DMS79 (cell line): ENCODE measurements at places on chromosomes 12 and 14.

GRCh38 chr12:120006258-120006975 lies 17.4 kb downstream of the BICDL1 start:
- no peak for DNase-seq

GRCh38 chr12:22231836-22232235 lies 102.7 kb downstream of the ST8SIA1 start:
- no peak for DNase-seq

DNA sequence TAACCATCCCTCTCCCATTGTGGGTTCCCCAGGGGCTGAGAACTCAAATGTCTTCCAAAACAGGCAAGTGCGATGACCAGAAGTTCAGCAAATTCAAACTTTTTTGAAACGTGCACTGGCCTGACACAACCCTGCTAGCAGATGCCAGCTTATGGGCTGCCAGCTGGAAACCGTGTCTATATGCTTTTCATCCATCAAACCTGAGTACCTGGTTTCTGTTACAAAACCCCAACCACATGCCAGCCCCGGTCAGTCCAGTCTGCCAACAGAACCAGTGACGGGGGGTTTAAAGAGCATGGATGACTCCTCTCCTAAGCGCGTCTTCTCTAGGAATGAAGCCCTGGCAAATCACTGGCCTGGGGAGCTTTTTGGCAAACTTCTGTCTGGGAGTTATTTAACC lies 189.7 kb downstream of the TTC7B start:
- DNase-seq: no peak

DNA sequence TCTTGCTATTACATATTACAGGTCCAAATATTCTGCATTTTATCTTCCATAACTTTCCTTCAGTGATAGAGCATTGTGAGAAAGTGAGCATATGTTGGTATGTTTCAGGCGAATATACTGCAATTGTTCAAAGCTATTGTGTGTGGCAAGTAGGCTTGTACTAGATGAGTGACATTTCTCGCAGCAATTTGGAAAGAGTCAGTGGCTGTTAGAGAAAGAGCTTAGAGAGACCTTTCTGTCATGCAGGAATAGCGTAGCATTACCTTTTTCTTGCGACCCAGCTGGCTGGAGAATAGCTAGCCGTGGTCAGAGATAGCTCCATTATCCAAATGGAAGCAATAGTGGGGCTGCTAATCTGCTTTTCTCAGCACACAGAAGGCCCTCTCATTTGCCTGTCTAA lies 678.5 kb upstream of the FOXG1 start:
- DNase-seq: no peak

DNA sequence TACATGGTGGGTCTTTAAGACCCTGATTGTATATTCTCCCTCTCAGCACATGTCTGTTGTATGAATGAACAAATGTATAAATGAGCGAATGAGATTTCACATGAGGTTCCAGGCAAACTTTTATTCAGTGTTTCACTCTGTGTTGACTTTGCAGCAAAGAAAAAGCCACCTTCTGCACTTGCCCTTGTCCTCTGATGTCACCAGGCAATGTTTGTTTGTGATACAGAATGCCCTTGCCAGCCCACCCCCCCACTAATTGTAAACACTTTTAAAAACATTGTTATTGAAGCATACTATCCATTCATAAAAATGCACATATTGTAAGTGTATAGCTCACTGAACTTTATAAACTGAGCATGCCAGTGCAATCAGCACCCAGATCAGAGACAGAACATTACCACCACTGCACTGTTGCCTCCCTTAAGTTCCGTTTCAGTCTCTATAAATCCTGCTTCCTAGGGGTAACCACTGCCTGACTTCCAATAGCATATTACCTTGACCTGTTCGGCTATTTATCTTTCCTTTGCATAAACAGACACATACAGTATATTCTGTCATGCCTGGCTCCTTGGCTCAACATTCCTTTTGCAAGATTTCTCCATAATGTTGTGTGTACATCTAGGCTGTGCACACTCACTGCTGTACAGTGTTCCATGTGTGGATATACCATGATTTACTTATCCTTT lies 11.3 kb upstream of the LTA4H start:
- no peak for DNase-seq

- DNase-seq: peak; percentile 30
Measured at GRCh38 chr14:90398315-90398839, 1.5 kb downstream of the CALM1 start.

DNA sequence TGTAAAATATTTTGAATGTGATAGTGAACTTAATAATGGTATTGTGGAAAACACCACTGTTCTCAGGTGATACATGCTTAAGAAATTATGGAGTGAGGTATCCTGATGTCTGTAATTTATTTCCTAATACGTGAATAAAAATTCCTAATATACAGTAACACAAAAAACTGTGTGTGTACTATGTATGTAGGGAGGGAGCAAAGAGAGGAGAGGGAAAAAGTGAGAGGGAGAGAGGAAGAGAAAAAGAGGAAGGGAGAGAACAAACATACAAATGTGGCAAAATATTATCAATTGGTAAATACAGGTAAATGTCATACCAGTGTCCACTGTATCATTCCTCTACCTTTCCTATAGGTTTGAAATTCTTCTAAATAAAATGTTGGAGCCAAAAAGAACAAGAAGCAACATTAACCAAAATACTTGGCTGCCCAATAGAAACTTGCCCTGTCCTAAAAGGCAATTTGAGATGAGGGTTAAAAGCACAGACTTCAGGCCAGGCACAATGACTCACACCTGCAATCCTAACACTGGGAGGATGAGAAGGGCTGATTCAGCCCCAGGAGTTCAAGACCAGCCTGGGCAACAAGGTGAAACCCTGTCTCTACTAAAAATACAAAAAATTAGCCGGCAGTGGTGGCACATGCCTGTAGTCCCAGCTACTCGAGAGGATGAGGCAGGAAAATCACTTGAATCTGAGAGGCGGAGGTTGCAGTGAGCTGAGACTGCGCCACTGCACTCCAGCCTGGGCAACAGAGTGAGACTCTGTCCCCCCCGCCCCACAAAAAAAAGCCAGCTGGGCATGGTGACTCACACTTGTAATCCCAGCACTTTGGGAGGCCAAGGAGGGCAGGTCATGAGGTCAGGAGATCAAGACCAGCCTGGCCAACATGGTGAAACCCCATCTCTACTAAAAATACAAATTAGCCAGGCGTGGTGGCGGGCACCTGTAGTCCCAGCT lies 14.5 kb downstream of the R3HDM2 start:
- no peak for DNase-seq

DNA sequence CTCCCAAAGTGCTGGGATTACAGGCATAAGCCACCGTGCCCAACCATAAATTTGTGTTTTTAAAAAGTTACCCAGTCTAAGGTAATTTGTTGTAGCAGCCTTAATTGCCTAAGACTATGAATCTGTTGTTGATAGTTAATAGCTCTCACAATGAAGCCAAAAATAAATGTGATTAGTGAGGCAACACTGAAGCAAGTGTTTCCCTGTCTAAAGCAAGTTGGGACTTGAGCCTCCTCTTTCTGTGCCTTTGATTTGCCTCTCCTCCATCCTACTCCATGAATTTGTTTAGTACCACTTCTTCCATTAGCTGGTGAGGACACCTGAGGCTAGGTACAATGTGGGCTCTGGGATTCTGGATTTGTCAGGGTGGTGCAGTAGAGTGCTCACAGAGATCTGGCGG lies 36.8 kb downstream of the DAAM1 start:
- no peak for DNase-seq

DNA sequence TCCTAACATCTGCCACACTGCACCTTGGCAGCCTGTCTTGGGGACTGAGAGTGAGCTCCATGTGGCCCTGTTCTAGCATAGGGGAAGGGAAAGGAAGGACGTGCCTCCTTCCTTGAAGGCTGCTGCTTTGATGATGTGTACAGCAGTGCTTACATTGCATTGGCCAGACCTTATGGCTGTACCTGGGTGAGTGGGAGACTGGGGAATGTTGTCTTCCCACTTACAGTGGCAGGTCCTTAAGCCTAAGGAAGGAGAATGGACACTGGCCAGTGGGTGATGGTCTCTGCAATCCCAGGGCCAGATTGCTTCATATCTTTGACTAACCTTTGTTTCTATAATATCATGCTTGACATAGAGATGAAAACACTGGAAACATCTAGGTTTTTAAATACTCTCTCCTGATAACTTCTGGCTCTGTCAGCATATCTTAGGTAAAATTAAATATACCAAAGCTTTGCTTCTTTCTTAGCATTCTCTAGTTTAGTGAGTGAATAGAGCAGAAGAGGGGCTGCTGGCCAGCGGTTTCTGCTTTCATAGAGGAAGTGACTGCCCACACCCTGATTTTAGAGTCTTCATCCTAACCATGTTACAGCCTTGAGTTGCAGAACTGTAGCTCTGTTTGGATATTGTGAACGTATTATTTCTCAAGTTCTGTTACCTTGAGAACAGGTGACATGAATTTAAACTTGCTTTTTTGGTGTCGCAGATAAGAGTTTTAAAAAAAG lies 27.2 kb downstream of the KLC1 start:
- no peak for DNase-seq

DNA sequence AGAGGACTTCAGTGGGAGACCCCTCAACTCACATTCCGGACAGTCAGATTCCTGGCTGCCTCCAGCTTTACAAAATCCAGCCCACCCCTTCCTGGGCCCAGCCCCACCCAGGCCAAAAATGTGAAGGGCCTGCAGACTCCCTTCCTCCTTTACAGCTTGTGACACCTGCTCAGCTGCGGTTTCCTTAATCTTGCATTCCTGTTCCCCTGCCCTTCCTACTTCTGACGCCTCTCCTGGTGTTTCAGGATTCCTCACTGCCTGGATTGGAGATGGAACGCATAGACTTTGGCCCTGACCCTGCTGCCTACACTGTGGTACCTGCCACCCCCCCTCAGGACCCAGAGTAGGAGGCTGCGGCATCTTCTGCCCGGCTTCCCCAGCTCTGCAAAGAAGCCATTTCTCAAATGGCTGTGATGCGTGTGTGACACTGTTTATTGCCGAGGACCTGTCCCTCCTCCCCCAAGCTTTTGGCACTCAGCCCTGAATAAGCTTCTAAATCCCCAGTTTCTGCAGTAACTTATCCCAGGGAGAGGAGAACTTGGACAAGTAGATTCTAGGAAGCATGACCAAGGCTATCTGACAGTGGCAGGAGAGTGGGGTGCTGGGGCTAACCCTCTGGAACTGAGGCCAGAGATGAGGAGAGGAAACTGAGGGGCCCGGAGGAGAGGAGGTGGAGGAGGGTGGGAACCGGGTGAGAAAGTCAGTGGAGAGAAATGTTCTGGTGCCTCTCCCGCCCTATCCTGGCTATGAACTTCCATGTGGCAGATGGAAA lies 24.9 kb upstream of the BCDIN3D start:
- no peak for DNase-seq

DNA sequence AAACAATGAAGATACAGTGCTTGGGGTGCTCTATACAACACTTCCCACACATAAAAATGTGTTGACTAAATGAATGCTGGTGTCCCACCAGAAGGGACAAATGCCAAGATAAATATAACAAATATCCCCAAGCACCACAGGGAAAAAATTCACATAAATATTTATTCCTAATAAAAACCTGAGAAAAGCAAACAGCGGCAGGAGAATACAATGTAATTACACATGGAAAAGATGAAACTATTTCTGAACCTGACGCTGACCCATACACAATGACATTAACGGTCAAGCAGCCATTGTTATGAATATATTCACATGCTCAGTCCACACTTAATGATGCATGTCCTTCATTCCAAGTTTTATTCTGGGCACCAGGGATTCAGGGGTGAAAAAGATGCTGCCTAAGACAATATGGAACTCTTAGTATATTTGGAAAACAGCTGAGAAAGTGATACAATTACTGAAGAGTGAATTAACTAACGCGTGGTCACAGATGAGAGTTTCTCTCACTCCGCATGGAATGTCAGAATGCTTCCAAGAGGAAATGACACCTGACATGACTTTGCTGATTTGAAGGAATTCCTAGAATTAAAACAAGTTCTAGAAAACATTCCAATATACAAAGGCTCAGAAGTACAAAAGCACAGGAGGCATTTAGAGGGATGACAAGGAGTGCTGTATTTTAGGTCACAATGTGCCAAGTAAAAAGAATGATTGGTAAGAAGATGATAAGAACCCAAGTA lies 27.9 kb upstream of the PTPRR start:
- DNase-seq: no peak

GRCh38 chr12:1862973-1863372 lies 42.6 kb downstream of the LRTM2 start:
- no peak for DNase-seq

DNA sequence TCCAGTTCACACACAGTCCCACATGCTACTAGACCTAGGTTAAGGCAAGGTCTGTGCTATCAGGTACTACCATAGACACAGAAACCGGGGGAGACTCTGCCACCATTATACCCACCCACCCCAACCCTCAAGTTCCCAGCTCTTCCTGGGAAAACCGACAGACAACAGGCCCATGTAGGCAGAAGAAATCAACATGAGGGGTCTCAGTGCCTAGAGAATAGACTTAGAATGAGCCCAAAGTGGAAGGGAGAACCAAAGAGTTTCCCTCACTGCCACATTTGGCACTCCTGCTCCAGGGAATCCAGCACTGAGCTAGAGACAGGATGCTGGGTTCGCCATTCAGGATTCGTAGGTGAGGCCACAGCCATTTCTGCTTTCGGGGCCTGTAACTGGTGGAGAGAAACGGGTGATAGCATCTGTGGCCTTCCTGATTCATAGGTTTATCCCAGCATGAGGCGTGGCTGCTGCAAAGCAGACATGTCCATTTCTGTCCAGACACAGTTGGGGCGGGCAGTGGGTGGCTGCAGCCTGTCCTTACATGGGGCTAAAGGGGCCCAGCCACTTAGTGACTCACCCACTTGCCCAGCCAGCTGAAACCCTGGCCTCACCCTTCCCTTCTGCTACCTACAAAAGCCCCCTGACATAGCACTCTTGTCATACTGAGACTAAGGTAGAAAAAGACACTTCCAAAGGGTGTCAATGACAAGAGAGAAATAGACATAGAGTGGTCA lies 69.4 kb downstream of the IRF2BPL start:
- DNase-seq: no peak

DNA sequence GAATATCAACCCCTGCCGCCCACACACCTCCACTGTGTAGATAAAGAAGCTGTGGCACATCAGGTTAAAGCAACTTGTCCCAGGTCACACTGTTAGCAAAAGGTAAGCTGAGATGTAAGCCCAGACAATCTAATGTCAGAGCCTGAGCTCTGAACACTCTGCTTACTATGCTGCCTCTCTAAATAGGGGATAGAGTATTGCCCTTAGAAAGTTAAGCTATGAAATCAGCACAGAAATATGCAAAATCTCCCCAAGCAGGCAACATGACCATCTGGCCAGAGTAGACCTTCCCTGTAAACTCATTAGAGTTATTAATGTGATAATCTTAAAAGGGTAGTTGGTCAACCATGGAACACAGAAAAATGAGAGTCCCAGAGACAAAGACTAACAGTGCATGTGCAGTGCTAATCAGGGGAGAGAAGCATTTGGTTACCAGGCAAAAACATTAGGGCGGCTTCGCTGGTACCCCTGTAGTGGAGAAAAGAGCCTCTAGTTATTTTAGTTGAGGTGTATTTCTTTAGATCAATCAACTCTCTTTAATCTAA lies 171.0 kb downstream of the BTG1 start:
- no peak for DNase-seq

GRCh38 chr14:54637270-54638134 lies 70.6 kb downstream of the SAMD4A start:
- DNase-seq: no peak

GRCh38 chr14:51107801-51108200 lies 12.9 kb upstream of the TRIM9 start:
- no peak for DNase-seq

GRCh38 chr12:112979041-112979680 lies 842 bp downstream of the OAS2 start:
- no peak for DNase-seq
